Mucosa of gallbladder (tissue), 1 donor: ENCODE measurements at places on chromosomes 13 and 19.
A peak's percentile ranks its signal among the peaks of the same experiment; 100 is the strongest.

DNA sequence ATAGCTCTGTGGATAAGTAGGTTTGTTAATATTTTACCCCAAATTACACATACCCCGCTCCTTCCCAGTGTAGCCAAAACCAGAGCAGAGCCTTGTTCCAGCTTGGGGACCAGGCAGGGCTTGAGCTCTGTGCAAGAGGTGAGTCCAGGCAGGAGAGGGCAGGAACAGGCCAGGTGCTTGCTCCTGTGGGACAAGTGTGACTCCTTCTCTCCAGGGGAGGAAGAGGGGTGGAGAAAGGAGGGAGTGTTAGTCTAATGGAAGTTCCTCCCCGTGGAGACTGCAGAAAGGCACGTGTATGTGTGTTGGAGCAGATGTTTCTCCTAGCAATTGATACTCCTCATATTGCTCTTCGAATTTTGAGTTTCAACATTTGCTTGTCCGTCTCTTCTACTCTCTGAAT lies 201.0 kb downstream of the FGF9 start:
- no peak for DNase-seq

GRCh38 chr13:73190477-73190876 lies 131.7 kb downstream of the KLF5 start:
- DNase-seq = no peak

GRCh38 chr13:100825557-100825956 lies 151.0 kb upstream of the TMTC4 start:
- DNase-seq = no peak

- no peak for DNase-seq
These were observed 61.0 kb downstream of the SHISA2 start for GRCh38 chr13:25990801-25991200.

DNA sequence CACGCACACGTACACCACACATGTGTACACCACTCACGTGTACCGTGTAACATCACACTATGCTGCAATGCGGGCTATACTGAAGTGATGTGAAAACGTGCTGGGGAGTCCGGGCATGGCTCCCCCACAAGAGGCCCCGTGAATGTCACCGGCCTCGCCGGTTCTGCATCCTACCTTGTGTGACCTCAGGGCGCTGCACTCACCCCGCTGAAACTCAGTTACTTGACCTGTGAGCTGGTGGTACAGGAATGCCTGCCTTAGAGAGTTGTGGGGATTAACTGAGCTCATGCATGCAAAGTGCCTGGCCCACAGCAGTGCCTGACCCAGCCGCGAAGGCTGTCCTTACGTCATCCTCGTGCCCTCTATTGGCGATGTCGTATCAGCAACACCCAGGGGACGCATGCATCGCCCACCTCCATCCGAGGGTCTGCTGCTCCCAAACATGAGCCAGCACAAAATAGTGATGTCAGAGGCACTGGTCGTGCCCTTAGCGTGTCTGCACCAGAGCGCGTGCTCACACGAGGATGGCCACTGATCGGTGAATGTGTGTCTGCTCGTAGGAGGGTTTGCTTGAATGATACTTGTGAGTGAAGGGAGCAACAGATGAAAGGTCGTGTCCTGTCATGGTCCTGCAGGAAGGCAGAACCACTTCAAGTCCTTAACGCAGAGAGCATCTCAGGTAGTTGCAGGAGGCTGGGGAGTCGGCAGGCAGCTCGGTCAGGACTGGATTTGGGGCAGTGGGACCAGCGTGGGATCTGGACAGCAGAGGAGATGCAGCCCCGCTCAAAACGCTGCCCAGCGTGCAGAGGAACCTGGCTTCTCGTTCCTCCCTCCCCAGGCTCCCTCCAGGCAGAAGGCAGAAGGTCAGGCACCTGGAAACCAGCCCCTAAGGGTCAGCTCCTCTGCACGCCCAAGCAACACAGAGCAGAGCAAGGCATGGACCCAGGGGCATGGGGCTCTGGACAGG lies 126.2 kb upstream of the SPACA7 start:
- DNase-seq = no peak

GRCh38 chr13:79401259-79402070 lies 4.6 kb downstream of the RBM26 start:
- no peak for DNase-seq

- no peak for DNase-seq
These were observed 1.8 kb upstream of the KLK14 start for GRCh38 chr19:51084505-51084904.

DNA sequence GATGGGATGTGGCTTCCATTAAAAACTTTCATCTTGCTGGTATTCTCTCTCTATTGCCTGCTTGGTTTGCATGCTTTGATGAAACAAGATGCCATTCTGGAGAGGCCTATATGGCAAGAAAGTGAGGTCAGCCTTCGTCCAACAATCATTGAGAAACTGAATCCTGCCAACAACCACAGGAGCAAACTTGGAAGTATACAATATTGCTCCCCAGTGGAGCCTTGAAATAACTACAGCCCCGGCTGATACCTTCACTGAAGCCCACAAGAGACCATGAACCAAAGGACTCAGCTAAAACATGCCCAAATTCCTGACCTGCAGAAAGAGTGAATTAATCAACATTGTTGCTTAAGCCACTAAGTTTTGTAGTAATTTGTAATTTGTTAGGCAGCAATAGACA lies 82.5 kb upstream of the FGF14 start:
- no peak for DNase-seq

DNA sequence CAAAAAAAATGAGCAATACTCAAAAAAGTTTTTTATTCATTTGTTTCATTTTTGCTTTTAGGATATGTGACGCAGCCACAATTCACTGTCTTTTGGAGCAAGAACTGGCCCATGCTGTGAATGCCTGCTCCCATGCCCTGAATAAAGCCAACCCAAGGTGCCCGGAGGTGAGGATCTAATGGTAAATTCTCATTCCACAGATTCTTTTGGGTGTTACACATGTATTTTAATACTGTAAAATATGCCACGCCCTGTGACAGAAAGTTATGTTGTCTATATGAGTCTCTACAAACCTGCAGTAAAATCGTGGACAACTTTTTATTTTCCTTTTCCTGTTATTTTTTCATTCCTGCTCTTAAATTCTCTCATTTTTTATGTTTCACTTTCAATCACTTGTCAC lies 57.5 kb upstream of the AKAP11 start:
- DNase-seq = no peak

DNA sequence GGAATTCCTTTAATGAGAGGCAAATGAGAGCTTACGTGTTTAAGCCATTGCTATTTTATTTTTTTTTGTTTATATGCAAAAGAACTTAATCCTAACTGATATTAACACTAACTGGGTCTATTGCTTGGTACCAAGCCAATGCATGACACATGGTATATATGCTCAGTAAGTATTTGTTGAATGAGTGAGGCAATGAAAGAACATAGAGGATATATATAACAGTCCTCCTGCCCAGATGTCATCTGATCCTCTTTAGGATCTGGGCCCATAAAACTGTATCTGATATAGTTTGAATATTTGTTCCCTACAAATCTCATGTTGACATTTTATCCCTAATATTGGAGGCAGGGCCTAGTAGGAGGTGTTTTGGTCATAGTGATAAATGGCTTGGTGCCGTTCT lies 13.0 kb upstream of the ALOX5AP start:
- no peak for DNase-seq

DNA sequence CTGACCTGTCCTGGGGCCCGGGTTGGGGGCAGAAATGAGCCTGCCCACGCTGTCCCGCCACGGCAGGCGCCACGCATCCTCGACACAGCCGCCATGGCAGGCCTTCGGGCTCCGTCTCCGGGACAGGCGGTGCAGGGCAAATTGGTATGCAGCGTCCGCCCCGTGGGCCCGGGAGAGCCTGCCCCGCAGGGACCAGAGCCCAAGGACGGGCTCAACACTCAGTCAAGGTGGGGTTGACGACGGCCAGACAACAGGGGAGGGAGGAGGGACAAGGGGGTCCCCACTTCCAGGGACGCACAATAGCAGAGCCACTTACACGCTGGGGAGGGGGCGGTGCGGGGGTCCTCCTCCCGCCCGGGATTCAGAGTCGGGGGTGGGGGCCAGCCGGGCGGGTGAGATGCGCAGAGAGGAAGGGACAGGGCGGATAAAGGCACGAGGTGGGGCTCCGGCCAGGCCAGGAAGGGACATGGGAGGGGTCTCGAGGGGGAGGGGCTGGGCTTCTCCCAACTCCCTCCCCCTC lies 1.2 kb downstream of the CTXN1 start:
- no peak for DNase-seq

- peak; percentile 82 for DNase-seq
These were observed 33.8 kb downstream of the COL4A2 start for GRCh38 chr13:110340812-110341444.

GRCh38 chr13:93876236-93876635 lies 603.2 kb downstream of the DCT start:
- DNase-seq = no peak

DNA sequence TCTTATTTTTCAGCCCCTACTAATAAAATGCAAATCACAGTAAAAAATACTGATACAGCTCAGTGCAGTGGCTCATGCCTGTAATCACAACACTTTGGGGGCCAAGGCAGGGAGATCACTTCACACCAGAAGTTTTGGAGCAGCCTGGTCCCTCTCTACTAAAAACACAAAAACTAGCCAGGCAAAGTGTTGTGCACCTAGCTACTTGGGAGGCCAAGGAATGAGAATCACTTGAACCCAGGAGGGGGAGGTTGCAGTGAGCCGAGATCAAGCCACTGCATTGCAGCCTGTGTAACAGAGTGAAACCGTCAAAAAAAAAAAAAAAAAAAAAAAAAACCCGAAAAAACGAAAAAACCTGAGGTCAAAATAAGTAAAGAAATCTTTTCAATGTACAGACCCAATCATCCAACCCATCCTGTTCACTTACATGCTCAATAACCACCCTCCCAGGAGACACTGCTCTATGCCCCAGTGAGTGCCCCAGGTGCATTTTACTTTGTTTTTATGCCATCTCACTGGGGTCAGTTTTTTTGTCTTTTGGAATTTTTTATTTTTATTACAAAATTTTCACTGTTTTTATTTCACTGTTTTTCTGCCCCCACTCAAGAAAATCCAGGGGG lies 107.0 kb downstream of the ZNF486 start:
- no peak for DNase-seq

- DNase-seq = no peak
These were observed 36.1 kb downstream of the ZNF787 start for GRCh38 chr19:56084835-56085536.

- peak; percentile 18 for DNase-seq
These were observed 59.1 kb upstream of the TNFRSF19 start for GRCh38 chr13:23510979-23511735.

DNA sequence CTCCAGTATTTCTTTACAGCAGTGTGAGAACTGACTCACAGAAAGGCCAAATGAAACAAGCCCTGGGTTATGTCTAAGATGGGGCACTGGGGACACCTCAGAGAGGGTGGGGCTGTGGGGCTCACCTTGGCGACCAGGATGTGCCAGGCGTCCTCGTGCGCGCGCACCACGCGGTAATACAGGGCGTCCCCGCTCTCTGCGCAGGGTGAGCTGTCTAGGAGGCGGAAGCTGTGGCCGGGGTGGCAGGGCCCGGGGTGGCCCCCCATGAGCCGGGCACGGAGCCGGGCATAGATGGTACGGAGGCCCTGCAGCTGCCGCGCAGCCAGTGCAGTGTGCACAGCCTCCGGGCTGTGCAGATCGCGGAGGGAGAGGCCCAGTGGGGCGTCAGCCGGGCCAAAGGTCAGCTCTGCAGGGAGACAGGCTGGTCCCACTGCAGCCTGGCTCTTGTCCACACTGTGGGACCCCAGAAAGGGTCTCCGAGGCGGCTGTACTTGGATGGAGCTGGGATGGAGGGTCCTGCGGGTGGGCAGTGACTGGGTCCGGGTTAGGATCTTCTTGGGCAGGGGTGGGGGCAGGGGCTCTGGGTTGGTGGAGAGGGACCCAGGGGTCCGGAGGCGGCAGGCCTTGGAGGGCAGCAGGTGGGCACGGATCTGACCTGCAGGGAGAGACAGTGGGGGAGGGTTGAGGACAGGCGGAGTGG lies 3.4 kb downstream of the PEAK3 start:
- no peak for DNase-seq

- DNase-seq = no peak
These were observed 194.3 kb upstream of the SLITRK6 start for GRCh38 chr13:85993567-85993966.

GRCh38 chr19:5335593-5335992 lies 5.0 kb downstream of the PTPRS start:
- DNase-seq = no peak
